ENCODE measurements at places on chromosomes 1 and 21.
A peak's percentile ranks its signal among the peaks of the same experiment; 100 is the strongest.

GRCh38 chr1:36869054-36869453, 165.3 kb downstream of the GRIK3 start:
- DNase-seq = no peak

- no peak for DNase-seq
These were observed 136.0 kb upstream of the KLHDC7A start for GRCh38 chr1:18344755-18345154.

- no peak for DNase-seq
These were observed 148.4 kb upstream of the MAP1LC3C start for GRCh38 chr1:242147096-242147976.

- no peak for DNase-seq
These were observed 21.5 kb downstream of the NFYC start for GRCh38 chr1:40712997-40713396.

- no peak for DNase-seq
These were observed 59.3 kb upstream of the ABCG1 start for GRCh38 chr21:42159560-42160110.

- no peak for DNase-seq
These were observed 3.1 kb downstream of the PRUNE1 start for GRCh38 chr1:151011154-151011850.

DNA sequence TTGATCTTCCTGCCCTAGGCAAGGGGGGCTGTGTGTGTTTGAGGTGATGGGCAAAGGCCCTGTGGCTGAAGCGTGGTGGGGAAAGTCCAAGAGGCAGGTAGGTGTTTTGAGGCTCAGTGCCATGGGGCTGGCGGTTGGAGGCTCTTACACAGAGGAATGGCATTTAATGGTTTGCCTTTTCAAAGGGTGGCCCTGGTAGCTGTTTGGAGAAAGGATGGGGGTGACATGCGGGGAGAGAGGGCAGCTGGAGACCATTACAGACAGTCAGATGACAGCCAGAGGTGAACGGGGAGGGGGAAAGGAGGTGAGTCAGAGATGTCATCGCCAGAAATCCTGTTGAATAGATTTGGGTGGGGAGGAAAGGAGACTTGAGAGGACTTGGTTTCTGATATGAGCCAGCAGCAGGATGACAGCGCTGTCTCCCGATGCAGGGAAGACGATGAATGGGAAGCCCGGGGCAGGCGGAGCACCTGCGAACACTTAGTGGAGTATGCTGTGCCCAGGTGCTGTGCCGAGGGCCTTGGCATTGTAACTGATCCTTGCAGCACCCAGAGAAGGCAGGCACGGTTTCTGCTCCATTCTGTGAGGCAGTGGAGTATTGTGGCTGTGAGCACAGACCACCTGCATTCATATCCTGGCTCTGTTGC, 56.3 kb downstream of the MAN1C1 start:
- no peak for DNase-seq

GRCh38 chr1:67537667-67538018, 107.4 kb upstream of the SERBP1 start:
- DNase-seq = no peak

- DNase-seq = no peak
These were observed 3.2 kb downstream of the PLEKHO1 start for GRCh38 chr1:150152772-150153456.

DNA sequence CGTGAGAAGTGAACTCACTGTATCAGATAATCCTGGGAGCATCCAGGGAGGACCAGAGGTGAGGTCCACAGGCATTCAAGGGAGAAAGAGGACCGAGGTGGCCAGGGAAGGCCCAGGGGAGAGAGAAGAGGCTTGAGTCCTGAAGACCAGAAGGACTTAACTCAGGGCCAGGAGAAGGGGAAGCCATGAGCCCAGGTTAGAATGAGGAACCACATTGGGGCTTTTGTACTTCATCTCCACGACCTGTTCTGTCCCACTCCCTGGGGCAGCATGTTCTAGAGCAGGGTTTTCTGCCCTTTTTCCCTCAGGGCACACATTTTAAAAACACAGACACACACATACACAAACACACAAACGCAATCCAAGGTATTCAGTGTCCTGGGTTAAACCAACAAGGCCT, 8.4 kb downstream of the LGR6 start:
- DNase-seq = no peak

DNA sequence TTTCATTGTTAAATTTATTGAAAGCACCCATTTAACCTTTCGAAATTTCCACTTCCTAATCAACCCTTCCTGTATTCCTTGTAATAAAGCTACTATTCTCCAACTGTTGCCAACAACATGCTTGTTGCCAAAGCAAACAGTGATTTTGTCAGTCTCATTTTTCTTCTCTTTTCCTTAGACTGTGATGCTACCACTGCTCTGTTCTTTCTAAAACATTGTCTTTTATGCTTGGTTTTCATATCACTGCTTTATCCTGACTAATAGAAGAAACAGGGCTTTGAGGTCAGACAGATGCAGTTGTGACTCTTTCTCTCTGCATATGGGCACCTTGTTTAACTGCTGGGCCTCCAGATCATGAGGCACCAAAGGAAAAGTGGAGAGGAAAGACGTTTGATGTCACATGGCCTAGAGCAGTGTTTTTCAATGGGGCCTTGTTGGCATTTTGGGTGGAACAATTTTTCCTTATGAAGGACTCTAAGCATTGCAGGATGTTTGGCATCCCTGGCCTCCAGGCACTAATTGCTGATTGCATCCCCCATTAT, 56.1 kb downstream of the HMCN1 start:
- DNase-seq = no peak

- no peak for DNase-seq
These were observed 49.1 kb upstream of the SERBP1 start for GRCh38 chr1:67479146-67479891.

GRCh38 chr1:61869691-61870109, 127.4 kb downstream of the PATJ start:
- DNase-seq = no peak

- DNase-seq = peak; percentile 28
These were observed 50.3 kb downstream of the HIVEP3 start for GRCh38 chr1:41868241-41868998.

- no peak for DNase-seq
These were observed 49.2 kb upstream of the GJA8 start for GRCh38 chr1:147853391-147853790.

DNA sequence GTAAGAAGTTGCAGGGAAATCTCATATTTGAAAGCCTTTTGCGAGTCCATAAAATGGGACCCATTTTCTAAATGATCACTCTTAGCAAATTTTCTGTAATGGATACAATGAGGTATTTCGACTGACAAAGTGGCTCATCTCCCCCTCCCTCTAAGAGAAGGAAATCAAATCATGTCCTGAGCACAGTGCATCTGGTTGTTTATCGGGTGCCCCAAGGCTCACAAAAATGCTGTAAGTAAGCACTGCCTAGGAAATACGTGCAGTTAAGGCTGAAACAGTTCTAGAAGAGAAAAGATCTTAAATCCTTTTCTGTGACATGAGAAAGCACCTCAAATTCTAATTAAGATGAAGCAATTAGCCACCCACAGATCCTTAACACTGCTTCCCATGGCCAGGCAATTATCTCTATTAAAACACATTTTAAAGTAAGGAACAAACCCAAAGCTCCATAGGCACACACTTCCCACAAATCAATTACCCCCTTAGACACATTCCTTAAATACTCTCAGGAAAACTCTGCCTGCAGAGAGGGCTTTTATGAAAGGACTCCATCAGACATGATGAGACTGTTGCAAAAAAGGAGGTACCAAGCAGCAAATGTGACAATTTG, 216.3 kb downstream of the KCNH1 start:
- no peak for DNase-seq

DNA sequence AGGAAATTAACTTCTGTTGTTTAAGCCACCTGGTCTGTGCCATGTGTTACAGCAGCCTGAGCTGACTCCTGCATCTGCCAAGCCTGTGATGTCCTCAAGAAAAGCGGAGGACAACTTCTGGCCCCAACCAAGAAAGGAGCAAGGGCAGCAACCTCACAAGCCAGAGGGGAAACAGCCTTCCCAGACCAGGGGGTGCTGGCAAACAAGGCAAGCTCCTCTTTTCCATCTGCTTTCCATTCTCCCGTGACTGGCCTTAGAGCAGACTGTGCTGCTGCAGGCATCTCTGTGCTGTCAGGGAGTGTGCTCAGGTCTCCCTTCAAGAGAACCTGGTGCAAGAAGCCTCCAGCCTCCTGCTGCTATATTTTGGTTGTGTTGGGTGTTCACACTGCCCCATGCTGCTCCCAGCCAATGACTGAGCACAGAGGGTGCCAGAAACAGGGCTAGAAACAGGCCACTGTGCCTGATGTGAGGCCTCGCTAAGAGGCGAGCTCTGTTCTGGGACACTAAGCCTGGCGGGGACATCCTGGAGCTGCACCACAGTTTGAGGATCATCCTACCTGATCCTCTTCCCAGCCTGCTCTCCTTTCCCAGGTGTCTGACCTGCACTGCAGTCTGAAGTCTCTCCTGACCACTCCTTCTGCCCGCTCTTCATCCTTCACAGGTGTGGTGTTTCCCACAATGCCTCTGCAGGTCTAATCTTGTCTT, 27.5 kb upstream of the SLAMF9 start:
- no peak for DNase-seq

DNA sequence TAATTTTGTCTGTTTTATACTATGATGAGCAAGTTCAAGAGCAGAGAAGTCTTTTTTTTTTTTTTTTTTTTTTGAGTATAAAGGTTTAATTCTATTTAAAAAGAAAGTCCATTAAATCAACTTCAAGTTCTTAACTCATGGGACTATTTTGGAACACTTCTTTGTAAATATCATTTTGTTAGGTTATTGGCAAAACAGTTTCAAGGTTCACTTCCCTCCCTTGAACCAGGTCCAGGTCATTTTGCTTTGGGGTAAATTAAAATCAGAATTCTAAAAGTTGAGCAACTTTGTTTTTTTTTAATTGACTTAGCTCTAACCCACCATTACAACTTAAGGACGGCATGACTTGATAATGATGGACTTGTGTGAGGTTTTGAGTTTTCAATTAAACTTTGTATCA, 72.3 kb downstream of the WLS start:
- no peak for DNase-seq

GRCh38 chr1:228105270-228105995, 2.3 kb upstream of the C1orf35 start:
- no peak for DNase-seq

DNA sequence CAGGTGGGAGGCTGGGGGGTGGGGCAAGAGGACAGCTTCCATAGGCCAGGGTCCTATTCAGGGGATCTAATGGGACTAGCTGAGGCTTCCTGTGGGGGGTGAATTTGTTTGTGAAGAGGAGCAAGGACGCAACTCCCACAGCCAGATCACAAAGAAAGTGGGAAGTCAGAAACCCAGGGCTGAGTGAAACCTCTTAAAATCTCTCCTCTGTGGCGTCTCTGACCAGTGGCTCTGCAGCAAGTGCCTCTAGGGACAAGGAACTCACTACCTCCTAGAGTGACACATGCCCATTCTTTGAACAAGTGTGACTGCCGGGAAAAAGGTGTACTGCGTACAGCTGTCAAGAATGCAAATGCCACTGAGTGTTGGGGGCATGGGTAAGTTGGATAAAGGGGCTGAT, 187.9 kb downstream of the HIVEP3 start:
- DNase-seq = no peak

- DNase-seq = no peak
These were observed 5.7 kb downstream of the QSOX1 start for GRCh38 chr1:180160357-180160756.

GRCh38 chr1:236413688-236414087, 19.6 kb downstream of the EDARADD start:
- DNase-seq = no peak

GRCh38 chr21:29017639-29018237, 1.4 kb downstream of the RWDD2B start:
- no peak for DNase-seq

- DNase-seq = no peak
These were observed 144.1 kb downstream of the TRABD2B start for GRCh38 chr1:47853059-47853458.

DNA sequence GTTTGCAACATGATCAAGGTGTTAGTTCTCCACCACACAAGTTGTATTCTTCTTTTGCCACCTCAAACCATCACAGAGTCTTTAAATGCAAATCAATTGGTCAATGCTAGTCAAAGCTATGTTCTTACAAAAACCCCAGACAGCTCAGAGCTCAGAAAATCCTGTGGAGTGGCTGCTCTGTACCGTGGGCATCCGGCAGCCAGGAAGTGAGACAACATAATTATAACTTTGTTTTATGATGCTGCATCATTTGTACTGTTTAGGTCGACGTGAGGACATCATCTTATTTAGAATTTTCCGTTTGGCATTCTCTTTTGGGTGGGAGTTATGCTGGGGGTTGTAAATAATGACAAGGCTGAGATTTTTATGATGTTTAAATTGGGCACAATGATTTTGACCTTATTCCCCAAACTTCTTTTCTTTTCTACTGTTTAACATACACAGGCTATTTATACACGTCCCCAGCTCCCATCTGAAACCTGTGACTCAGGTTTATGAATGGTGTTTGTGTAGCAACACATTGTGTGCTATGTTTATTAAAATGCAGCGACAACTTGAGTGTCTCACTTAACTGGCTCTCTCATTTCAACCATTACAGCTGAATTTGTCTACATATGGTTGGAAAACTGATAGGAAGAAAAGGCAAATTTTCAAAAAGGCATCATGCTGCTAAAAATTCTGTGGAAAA, 124.0 kb downstream of the CNIH3 start:
- no peak for DNase-seq

DNA sequence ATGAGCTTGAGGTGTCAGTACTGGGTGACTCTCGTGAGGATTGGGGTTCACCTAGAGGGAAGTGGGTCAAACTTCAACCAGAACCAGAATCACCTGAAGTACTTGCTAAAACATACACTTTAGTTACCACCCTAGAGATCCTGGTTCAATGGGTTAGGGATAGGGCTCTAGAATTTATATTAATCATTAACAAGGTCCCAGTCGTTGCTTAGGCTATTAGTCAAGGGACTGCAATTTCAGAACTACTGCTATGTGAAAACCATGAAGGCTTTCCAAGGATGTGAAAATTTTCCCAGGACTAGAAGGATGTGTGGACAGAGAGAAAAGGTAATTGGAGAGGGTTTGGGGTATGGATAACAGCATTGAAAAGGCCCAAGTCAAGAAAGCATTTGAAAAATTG, 162.6 kb downstream of the GRIK1 start:
- no peak for DNase-seq

DNA sequence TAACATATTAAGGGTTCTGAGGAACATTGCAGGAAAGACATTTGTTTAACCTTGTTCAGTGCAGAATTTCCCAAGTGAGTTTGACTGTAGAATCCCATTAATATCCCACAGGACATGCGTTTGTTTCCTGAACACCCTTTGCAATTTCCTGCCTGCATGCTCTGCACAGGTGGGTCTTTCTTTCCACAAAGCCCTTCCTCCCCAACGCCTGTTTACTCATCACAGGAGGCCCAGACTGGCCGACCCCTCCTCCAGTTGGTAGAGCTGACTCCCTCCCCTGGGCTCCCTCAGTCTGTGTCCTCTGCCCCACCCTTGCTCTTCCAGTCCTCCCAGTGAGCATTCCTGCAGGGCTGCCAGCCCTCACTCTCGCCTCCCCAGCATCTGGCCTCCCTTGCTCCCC, 47.5 kb upstream of the CTPS1 start:
- no peak for DNase-seq

GRCh38 chr1:182615468-182616129, 11.4 kb upstream of the RGS16 start:
- peak; percentile 41 for DNase-seq

- no peak for DNase-seq
These were observed 271.6 kb downstream of the KCNJ6 start for GRCh38 chr21:37644636-37645035.

GRCh38 chr1:113394043-113394862, 3.9 kb downstream of the MAGI3 start:
- no peak for DNase-seq

Measured in stimulated activated CD4-positive, alpha-beta T cell treated with anti-CD3 and anti-CD28 coated beads, Interleukin-4, amount 100 ng/mL, for 24 hours (primary cell).